ENCODE measurements at places on chromosomes 7 and 10. TPM values are rescaled to one million over a fixed set of nuclear protein-coding genes. Genes with fewer than 3 reads are reported as not detected.

Gene RELN
- not detected for total RNA-seq

Gene AGR2
- total RNA-seq = not detected

DNA sequence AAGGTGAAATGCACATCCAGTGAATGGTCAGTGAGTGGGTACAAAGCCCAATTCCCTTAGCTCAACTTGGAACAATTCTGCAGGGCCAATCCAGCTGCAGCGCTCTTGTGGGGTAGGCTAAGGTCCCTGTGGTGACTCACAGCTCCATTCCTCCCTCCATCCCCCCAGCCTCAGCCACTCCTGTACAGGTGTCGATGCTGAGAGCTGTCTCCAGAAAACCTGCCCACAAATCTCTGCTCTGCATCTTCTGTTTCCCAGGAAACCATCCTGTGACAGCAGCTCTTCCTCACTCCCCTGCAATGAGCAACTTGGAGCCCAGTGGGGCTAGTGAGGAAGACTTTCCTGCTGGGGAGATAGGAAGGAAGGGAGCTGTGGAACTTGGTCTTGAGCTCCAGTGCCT lies 244.7 kb upstream of the GPR26 start:
- H3K27me3 ChIP-seq = peaks cover 4% of the 10 kb centered on the region
- no peak overlapping the region for H3K27ac ChIP-seq
- no peak overlapping the region for H3K4me3 ChIP-seq
- no peak for DNase-seq
- no peaks in the 10 kb centered on the region for H3K4me1 ChIP-seq
- H3K36me3 ChIP-seq = no peaks in the 10 kb centered on the region

Gene SLC26A5
- not detected for total RNA-seq

Gene GNAT3
- not detected for total RNA-seq

DNA sequence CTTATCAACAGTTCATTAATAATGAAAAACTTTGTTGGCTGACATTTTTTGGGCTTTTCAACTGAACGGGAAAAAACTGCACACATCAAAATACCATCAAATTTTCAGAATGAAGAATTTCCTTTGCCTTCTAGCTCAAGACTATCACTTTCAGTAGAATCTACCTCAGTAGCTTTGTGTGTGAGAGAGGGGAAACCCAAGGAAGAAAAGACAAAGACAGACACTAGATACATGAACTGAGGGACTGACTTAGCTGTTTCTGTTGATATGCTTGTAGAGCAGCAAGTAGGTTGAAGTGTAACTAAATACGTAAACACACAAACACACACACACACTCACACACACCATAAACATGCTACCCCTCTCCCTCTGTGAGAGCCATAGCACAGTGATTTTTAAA lies 257.1 kb downstream of the CDK14 start:
- H3K4me1 ChIP-seq = no peaks in the 10 kb centered on the region
- H3K27me3 ChIP-seq = no peaks in the 10 kb centered on the region
- no peaks in the 10 kb centered on the region for H3K36me3 ChIP-seq
- H3K4me3 ChIP-seq = no peak overlapping the region
- no peak for DNase-seq

DNA sequence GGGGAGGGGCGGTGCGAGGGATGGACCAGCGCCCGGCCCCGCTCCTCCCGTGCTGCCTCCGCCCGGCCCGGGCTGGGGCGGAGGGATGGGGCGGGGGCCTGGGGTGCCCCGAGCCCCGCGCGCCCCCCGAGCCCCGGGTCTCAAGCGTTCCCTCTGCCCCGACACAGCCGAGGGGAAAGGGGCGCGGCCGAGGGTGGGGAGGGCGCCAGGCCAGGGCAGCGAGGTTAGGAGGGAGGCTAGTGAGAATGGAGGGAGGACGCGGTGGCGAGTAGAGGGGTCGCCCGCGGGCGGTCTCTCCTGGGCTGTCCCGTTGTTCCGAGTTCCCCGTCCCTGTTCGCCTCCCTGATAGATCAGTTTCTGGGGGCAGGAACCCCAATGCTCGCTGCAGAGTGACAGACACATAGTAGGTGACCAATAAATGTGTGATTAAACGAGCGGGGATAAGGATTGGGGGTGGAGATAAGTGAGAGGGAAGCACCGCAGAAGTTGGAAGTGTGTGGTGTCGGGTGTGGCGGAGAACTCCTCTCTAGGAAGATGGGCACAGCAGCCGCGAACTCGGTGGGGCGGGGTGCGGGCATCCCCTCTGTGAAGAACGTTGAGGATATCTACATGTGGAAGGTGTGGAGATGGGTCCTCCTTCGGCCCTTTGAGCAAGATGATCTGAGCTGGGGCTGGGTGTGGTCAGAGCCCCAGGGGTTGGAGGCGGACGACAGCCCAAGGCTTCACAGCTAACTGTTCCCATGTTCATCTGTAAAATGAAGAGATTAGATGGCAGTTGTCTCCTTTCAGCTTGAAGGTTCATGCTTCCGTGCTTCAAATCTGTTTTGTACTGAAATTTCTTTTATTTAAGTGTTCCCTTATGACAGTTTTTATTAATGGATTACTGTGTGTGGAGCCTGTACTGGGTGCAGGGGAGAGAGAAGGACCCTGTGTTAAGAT lies 580 bp downstream of the ZNF775 start:
- DNase-seq = peak; percentile 36
- peaks cover 42% of the 10 kb centered on the region for H3K4me1 ChIP-seq
- H3K4me3 ChIP-seq = peak overlapping the region; percentile 87
- H3K27ac ChIP-seq = peak overlapping the region; percentile 62
- no peaks in the 10 kb centered on the region for H3K36me3 ChIP-seq
- no peaks in the 10 kb centered on the region for H3K27me3 ChIP-seq

DNA sequence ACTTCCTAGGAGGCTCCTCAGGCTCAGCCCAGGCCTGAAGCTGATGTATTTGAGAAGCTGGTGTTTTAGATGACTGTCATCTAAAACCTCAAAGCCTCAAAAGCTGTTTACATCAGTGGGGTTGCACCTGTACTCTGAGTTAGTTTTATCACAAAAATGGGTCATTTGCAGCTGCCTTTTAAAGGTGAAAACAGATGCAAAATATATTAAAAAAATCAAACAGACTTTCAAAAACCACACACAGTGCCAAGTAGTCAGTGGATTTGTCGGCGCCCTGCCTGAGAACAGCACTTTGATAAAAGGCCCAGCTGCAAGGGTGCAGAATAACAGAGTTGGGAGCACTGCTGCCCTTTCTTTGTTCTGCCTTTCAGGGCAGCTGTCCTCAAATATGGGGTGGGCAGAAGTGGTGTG lies 103.0 kb downstream of the VOPP1 start:
- H3K4me3 ChIP-seq = no peak overlapping the region
- H3K27ac ChIP-seq = peak overlapping the region; percentile 83
- H3K27me3 ChIP-seq = no peaks in the 10 kb centered on the region
- DNase-seq = peak; percentile 53
- H3K4me1 ChIP-seq = peaks cover 72% of the 10 kb centered on the region
- H3K36me3 ChIP-seq = peaks cover 44% of the 10 kb centered on the region

- no peak overlapping the region for H3K4me3 ChIP-seq
- no peak overlapping the region for H3K27ac ChIP-seq
- no peaks in the 10 kb centered on the region for H3K27me3 ChIP-seq
- peaks cover 18% of the 10 kb centered on the region for H3K4me1 ChIP-seq
Measured at GRCh38 chr7:114910787-114911186, 11.1 kb upstream of the MDFIC start.

Gene P4HA1
- total RNA-seq = 15.3 TPM

Gene MACC1
- total RNA-seq = not detected

GRCh38 chr7:152709287-152710152 lies 33.6 kb upstream of the XRCC2 start:
- H3K27me3 ChIP-seq = no peaks in the 10 kb centered on the region
- H3K4me1 ChIP-seq = no peaks in the 10 kb centered on the region
- no peak overlapping the region for H3K27ac ChIP-seq

- DNase-seq = no peak
- no peaks in the 10 kb centered on the region for H3K36me3 ChIP-seq
- H3K27me3 ChIP-seq = peaks cover 28% of the 10 kb centered on the region
- peaks cover 4% of the 10 kb centered on the region for H3K4me1 ChIP-seq
- no peak overlapping the region for H3K4me3 ChIP-seq
- H3K27ac ChIP-seq = no peak overlapping the region
Measured at GRCh38 chr7:34846976-34847375, 189.0 kb downstream of the NPSR1 start.

GRCh38 chr7:143499743-143500348 lies 22.2 kb downstream of the TAS2R41 start:
- H3K4me1 ChIP-seq = no peaks in the 10 kb centered on the region
- no peak overlapping the region for H3K4me3 ChIP-seq
- no peak overlapping the region for H3K27ac ChIP-seq
- no peaks in the 10 kb centered on the region for H3K36me3 ChIP-seq

Gene NYAP1
- total RNA-seq = 0.17 TPM

GRCh38 chr10:677750-678661 lies 11.5 kb downstream of the DIP2C start:
- DNase-seq = no peak
- H3K4me1 ChIP-seq = no peaks in the 10 kb centered on the region
- H3K27ac ChIP-seq = no peak overlapping the region
- peaks cover 3% of the 10 kb centered on the region for H3K27me3 ChIP-seq
- H3K36me3 ChIP-seq = no peaks in the 10 kb centered on the region
- no peak overlapping the region for H3K4me3 ChIP-seq

GRCh38 chr10:124085680-124086079 lies 7.7 kb downstream of the CHST15 start:
- H3K4me3 ChIP-seq = no peak overlapping the region
- no peak for DNase-seq
- H3K27ac ChIP-seq = no peak overlapping the region

DNA sequence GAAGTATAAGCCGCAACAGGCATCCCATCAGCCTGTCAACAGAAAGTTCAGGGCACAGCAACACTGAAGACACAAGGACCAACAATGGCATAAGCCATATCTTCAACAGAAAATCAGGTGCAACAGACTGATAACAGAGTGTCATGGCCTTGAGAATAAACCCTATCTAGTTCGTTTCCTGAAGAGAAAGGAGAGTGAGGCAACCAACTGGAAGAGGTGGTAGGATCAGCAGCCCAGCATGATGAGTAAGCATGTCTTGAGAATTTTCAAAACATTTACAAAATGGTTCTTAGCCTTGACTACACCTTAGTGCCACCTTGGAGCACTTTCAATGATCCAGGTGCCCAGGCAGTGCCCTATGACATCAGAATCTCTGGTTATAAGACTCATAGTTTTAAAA lies 290.2 kb upstream of the SEMA3C start:
- no peaks in the 10 kb centered on the region for H3K36me3 ChIP-seq
- no peaks in the 10 kb centered on the region for H3K27me3 ChIP-seq
- H3K4me3 ChIP-seq = no peak overlapping the region
- DNase-seq = no peak
- H3K27ac ChIP-seq = no peak overlapping the region

Gene OR2A12
- not detected for total RNA-seq

Gene KLLN
- total RNA-seq = 0.17 TPM

Gene ZNF33A
- 27.1 TPM for total RNA-seq

- no peaks in the 10 kb centered on the region for H3K4me1 ChIP-seq
- no peak overlapping the region for H3K27ac ChIP-seq
- H3K27me3 ChIP-seq = peaks cover 16% of the 10 kb centered on the region
Measured at GRCh38 chr10:124374535-124375352, 44.0 kb downstream of the OAT start.

DNA sequence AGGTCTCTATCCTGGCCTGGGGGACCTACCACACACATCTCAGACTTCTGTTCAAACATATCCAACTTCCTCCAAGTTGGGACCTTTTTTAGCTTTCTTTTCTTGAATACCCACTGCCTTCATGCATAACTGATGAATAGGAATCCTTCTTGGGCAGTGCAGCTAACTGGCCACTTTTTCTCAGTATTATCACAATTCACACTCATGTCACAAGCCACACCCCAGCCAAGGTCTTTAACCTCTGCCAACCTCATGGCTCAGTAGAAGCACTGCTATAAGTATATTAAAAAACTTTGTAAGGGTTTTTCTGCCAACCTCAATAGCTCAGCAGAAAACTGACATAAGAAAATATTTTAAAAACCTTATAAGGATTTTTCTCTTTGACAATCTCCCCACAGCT lies 44.5 kb downstream of the HHEX start:
- H3K27ac ChIP-seq = no peak overlapping the region
- no peak overlapping the region for H3K4me3 ChIP-seq
- no peaks in the 10 kb centered on the region for H3K36me3 ChIP-seq
- H3K4me1 ChIP-seq = no peaks in the 10 kb centered on the region
- peaks cover 1% of the 10 kb centered on the region for H3K27me3 ChIP-seq

DNA sequence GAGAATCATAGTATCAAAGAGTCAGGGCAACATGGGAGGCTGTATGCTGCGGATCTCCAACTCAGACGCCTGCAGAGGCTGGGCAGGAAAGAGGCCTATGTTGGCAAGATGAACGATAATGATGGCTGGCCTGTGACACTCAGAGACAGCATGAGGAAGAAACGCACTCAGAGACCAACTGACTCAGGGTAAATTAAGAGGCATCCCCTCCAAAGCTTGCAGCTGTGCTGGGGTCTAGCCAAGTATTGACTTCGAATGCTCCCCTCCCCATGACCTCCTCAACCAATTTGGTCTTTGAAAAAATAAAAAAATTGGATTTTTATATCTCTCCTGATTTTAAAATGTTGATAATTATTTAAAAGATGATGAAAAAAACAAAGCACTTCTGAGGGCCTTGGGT lies 718.9 kb downstream of the GRID1 start:
- no peaks in the 10 kb centered on the region for H3K36me3 ChIP-seq
- H3K4me1 ChIP-seq = no peaks in the 10 kb centered on the region
- no peak overlapping the region for H3K27ac ChIP-seq
- H3K27me3 ChIP-seq = no peaks in the 10 kb centered on the region
- H3K4me3 ChIP-seq = no peak overlapping the region

- no peaks in the 10 kb centered on the region for H3K4me1 ChIP-seq
- H3K27me3 ChIP-seq = peaks cover 1% of the 10 kb centered on the region
- H3K27ac ChIP-seq = no peak overlapping the region
- DNase-seq = no peak
- H3K4me3 ChIP-seq = no peak overlapping the region
- H3K36me3 ChIP-seq = no peaks in the 10 kb centered on the region
Measured at GRCh38 chr10:35795131-35795824, 153.2 kb upstream of the FZD8 start.

GRCh38 chr7:95056901-95057300 lies 149.5 kb downstream of the PPP1R9A start:
- H3K4me3 ChIP-seq = no peak overlapping the region
- H3K36me3 ChIP-seq = no peaks in the 10 kb centered on the region
- H3K27ac ChIP-seq = no peak overlapping the region
- no peaks in the 10 kb centered on the region for H3K4me1 ChIP-seq

DNA sequence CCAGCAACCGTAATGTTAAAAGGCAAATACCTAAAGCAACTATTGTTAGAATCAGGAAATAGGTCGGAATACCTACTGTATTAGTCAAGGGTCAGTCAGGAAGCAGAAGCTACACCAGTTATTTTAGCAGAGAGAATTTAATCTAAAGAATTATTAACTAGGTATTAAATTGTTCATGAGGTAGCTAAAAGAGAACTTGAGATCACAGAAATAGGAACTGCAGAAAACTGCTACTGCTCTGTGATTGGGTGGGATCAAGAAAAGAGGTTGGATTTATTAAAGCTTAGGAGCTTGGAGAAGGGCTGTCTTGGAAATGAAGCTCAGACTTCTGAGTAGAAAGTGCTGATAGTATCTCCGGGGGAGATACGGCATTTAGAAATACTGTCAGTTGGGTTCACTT lies 20.0 kb upstream of the ZNF438 start:
- no peak for DNase-seq
- H3K4me3 ChIP-seq = no peak overlapping the region
- no peaks in the 10 kb centered on the region for H3K36me3 ChIP-seq
- H3K27ac ChIP-seq = no peak overlapping the region
- H3K27me3 ChIP-seq = no peaks in the 10 kb centered on the region
- no peaks in the 10 kb centered on the region for H3K4me1 ChIP-seq

Gene ITIH5
- total RNA-seq = not detected

Measured in activated naive CD4-positive, alpha-beta T cell treated with anti-CD3 and anti-CD28 coated beads for 36 hours (primary cell).